ENCODE measurements at places on chromosomes 3 and 15.

GRCh38 chr15:28086175-28086703, 12.9 kb downstream of the OCA2 start:
- DNase-seq = peak; percentile 52

GRCh38 chr3:55164876-55165275, 237.0 kb upstream of the LRTM1 start:
- DNase-seq = peak; percentile 85

DNA sequence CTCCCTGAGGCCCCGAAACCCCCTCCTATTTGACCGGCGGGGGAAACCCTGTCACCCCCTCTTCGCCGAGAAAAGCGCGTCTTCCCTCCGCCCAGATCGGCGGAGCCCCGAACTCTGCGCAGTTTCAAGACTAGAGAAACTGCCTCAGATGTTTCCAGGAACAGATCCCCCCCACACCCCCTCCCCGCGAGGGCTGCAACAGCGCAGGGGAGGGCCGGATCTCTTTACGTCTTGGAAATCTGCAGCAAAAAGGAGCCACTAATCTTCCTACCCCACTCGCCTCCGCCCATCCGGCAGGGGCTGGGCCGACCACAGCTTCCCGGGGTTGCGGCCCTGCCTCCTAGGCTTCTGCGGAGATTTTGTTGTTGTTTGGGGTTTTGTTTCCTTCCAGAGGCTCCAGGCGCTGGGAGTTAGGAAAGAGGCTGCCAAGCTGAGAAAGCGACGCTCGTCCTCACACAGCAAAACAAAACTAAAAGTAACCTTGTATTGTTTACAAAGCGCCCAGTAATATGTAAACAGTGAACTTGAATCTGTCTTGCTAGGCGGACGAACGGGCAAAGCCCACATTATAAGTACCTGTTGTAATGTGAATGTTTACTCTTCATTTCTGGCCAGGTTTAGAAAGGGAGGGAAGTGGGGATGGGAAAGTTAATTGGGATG, 2.2 kb downstream of the FOXB1 start:
- DNase-seq = peak; percentile 25

DNA sequence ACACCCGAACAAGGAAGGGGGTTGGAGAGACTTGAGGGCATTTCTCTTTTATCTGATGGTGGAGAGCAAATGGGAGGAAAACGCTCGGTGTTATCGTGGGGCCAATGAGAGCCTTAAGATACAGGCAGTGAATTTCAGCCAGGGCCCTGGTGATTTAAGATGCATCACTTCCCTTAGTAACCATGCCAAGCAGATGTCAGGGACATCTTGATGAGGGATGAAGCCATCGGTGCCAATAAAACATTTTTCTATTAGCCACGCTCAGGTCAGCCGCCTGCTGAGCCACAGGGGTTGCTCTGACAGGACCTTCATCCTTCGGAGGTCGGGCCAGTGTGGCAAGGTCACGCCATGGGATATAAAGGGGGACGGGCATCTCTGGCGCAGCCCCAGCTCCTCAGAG, 10.6 kb downstream of the IQSEC1 start:
- no peak for DNase-seq

DNA sequence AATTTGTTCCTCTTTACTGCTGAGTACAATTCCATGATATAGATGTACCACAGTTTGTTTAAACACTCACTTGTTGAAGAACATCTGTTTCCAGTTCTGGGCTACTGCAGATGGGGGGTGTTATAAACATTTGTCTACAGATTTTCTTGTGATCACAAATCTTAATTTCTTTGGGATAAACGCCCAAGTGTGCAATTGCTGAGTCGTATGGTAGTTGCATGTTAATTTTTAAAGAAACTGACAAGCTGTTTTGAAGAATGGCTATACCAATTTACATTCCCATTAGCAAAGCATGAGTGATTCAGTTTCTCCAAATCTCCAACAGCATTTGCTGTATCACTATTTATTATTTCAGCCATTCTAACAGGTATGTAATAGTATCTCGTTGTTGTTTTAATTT, 242.0 kb upstream of the MRPL3 start:
- no peak for DNase-seq

DNA sequence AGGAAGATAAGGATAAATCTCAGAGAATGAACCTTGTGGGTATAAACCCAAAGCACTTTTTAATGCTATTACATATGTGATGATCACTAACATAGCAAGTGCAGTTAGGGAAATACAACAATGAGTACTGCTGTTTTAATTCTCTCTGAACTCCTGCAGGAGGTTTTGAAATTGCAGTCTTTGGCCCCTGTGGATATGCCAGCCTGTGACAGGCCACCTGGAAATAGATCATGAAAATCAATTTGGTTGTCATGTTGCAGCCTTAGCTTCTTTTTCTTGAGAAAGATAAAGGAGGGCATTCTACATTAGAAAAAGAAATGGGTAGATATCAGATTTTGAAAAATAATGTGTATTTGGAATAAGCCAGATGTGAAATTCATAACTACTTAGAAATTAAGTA, 103.6 kb downstream of the RSRC1 start:
- no peak for DNase-seq

DNA sequence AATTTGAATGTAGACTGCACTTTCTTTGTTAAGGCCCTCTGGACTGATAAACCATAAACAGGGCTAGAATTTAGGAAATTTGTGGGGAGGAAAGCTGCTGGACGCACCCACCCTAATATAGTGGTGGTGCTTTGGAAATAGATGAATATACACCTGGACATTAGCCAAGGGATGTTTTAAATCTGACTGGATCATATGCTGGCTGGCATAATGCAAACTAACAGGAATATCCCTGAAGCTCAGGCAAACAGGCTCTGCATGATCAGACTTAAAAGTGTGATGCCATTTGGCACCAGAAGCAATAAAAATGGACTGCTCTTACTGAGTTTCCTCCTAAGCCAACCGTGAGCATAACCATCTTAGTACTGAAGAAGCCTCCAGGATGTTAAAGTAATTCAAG, 465.8 kb upstream of the ROBO1 start:
- DNase-seq = no peak

DNA sequence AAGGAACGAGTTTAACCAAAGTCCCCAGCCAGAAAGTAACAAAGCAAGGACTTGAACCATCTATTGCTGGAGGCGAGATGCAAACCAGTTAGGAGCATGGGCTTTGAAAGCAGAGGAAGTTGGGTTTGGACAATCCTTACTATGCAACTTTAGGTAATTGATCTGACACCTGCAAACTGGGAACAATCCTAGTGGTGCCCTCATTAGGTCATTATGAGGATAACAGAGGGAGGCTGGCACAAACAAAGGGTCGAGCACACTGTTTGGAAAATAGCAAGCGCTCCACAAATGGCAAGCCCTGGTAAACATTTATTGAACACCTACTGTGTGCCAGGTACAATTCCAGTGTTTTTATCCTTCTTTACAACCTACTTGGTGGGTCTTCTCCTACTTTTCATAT, 45.6 kb downstream of the WNT5A start:
- no peak for DNase-seq

- DNase-seq = no peak
Observed at GRCh38 chr15:94234300-94234699, 2.9 kb downstream of the MCTP2 start.

DNA sequence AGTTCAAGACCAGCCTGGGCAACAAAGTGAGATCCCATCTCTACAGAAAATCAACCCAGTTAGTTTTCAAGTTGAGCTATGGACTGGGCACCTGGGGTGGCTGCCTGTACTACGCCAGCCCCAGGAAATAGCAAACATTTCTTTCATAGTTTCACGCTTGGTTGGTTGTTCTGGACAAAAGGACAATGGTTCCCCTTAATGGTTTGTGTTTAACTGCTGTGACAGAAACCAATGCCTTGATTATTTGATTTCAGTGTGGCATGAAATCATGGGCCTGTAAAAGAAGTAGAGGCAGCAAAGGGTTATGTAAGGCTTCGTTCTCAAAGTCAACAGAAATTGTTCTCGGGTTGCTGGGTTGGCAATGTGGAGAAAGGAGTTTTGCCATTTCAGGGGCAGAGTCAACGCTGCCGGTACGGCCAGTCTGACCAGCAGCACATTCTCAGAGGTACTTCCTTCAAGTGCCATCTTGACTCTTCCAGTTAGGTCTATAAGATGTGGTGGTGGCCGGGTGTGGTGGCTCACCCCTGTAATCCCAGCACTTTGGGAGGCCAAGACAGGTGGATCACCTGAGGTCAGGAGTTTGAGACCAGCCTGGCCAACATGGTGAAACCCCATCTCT, 12.7 kb downstream of the LCMT2 start:
- no peak for DNase-seq

DNA sequence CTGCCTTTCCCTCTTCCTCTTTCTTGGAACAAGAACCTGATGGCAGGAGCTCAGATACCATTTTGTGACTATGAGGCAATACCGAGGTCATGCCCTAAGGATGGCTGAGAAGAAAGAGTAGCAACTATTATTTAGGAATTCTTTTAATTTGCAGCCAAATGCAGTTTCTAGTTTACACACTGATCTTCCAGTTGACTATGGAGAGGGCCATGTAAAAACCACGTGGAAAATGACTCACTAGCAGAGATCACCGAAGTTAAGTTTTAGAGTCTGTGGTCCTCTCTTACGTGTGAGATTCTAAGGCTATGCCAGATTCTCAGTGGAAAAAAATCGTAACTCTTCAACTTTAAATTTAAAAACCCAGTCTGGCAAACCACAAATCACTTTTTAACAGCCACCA, 7.8 kb downstream of the BNC1 start:
- DNase-seq = no peak

DNA sequence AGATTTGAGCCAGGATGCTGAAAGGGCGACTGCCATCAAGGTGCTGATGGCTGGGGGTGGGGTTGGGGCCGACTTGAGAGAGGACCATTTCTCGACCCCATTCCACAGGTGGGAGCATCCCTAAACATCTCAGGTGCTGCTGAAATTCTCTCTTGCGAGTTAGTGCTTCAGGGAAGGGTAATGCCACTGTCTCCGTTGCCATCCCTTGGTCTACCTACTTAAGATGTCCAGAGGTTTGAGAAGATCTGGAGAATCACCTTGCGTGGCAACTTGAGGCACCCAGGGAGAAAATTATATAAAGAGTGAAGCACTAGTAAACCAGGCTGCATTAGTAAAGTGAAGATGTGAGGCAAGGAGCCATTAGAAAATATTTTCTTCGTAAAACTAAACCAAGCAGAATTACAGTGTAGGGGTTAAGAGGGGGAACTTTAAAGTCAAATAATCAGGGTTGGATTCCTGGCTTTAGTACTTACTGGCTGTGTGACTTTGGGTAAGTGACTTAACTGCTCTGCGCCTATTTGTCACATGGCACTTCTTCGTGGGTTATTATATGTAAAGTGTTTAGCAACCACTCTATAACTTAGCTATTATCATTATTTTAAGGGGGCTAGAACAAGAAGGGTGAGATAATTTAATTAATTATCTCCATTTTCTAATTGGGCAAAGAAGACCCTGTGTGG, 662 bp upstream of the RFTN1 start:
- no peak for DNase-seq

DNA sequence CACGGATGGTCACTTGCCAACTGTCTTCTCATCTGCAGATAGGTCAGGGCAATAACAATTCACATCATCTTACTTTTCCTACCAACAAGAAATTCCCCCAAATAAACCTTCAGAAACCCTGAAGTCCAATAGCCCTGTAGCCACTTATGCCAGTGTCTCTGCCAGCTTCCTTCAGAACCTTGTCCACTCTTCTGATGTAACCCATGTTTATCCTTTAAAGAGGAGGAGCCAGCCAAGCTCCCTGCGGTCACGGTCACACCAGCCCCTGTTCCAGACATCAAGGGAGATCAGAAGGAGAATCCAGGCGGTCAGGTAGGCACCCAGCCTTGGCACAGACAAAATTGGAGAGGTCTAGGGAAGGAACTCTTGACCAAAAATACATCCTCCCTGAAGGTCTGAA, 23.7 kb downstream of the SLC24A1 start:
- DNase-seq = no peak

DNA sequence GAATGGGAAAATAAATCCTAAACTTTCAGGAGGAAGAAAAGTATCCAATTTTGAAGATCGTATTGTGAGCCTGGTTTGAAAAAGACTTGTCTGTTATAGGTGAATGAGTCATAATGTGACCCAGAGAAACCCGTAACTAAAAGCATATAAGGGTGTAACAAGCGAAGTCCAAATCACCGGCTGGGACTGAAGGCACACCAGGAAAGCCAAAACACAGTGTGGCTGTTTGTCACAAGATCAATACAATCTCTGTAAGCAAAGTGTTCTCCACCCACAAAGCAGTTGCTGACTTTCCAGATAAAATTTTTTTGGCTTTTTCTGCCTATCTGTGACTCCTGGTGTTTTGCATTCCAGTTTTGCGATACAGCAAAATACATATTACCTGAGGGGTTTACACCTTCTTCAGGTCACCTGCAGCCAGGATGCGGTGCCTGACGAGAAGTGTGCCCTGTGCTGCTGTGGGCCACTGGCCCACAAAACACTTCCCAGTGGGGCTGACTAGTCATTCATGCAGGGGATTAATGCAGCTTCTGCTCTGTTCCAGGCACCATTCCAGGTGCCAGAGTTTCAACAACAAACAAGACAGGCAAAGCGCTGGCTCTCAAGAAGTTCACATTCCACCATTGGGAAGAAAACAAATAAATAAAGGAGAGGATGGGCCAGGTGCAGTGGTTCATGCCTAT, 14.4 kb downstream of the HES1 start:
- DNase-seq = no peak

GRCh38 chr15:99719096-99719541, 14.1 kb downstream of the LYSMD4 start:
- DNase-seq = peak; percentile 90

GRCh38 chr3:143200001-143200924, 80.7 kb downstream of the CHST2 start:
- no peak for DNase-seq

- no peak for DNase-seq
Observed at GRCh38 chr3:168100777-168101492, 5.2 kb upstream of the GOLIM4 start.

GRCh38 chr3:1232276-1232675, 139.5 kb downstream of the CNTN6 start:
- no peak for DNase-seq

DNA sequence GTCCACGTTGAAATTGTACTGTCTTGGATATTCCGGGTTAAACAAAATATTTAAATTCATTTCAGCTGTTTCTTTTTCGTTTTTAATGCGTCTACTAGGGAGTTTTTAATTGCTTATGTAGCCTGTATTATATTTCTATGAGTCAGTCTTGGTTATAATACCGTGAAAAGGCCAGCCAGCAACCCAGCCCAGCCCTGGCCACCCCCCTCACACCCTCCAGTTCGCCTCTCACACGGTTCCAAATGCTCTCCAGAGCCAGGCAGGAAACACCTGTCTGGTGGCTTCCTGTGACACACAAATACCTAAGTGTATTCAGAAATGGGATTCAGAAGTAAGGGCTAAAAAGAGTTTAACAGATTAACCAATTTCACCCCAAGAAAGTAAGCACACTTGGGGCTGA, 4.4 kb downstream of the SH3BP5 start:
- DNase-seq = peak; percentile 55

DNA sequence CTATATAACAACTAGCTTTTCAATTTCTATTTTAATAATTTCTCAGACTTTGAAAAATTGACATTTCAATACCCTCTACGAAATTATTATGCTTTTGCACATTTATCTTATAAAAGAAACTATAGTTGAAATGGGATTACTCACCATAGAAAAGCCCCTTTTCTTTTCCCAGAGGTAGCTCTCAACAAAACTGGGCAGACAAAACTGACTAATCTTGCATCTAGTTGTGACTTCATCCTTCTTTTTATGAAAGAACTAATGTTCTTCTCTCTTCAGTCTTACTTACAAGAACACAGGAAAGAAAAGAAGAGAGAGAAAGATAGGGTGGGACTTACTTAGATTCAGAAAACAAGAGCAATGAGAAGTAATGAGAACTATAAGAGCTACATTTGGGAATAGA, 61.0 kb downstream of the GPR160 start:
- no peak for DNase-seq

All from LHCN-M2 (cell line).